ENCODE measurements at places on chromosomes 2 and 18.

DNA sequence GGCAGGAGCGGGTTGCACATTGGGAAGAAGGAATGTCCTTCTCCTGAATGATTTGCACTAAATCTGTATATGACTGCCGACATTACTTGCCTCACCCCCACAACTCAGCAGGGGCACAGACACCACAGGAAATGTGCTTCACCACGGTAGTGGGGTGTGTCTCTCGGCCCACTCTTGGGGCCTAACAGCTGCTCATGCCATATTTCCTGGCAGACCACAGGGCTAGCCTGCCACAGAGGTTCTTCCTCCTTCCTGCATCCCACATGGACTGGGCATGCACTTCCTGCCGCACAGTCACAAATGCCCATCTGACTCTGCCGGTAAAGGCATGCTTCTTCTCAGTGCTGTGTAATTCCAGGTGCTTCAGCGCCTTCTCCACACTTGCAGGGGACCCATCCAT, 10.3 kb upstream of the PAPOLG start:
- DNase-seq: no peak

- DNase-seq: no peak
Measured at GRCh38 chr2:98060277-98060676, 26.7 kb upstream of the VWA3B start.

DNA sequence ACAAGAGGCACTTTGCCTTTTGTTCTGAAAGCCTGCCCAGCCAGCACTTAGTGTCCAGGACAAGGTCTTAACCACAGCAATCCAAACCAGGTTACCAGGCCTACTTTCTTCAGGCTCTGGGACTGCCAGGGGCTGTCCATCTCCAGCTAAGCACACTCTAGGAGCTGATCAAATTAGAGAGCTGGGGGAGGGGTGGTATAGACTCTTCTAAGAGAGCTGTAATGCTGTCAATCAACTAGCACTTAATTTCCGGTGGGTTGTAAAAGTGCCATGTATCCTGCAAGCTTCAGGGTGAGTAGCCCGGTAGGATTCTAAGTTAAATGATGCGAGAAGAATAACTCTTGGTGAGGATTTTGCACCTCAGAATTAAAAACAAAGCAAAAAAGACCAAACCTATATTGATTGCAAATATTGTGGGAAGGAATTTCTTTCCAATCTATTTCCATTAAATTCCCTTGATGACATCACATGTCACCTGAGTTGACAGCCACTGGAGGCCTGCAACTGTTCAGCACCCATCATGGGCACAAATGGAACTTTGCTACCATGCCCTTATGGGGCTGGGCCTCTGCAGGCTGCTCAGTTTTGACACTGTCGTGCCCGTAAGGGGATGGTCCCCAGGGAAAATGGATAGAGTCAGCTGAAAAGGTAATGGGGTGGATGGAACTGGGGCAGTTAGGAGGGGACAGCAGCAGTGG, 8.7 kb upstream of the COX7A2L start:
- no peak for DNase-seq

- no peak for DNase-seq
Measured at GRCh38 chr2:174608866-174609214, 11.2 kb upstream of the WIPF1 start.

DNA sequence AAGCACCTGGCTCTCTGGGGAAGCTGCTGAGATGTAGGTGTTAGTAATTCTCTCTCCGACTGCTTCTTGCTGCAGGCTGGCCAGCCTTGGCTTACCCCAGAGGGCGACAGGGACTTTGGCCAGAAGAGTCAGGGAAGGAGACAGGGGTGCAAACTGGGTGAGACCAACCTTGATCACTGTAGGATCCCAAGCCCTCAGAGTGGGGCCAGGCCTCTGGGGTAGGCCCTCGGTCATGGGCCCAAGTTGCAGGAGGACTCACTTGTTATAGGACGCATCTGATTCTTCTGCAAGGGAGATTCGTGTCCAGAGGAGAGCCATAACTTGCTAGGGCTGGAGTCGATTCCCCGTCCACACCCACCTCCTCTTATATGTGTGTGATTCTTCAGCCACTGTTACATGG, 111.7 kb upstream of the SIX3 start:
- no peak for DNase-seq

GRCh38 chr2:19802086-19802841, 99.5 kb downstream of the TTC32 start:
- no peak for DNase-seq

GRCh38 chr18:3867864-3868311, 417.9 kb downstream of the TGIF1 start:
- DNase-seq: no peak

- peak; percentile 41 for DNase-seq
Measured at GRCh38 chr2:108449410-108450130, 564 bp downstream of the GCC2 start.

DNA sequence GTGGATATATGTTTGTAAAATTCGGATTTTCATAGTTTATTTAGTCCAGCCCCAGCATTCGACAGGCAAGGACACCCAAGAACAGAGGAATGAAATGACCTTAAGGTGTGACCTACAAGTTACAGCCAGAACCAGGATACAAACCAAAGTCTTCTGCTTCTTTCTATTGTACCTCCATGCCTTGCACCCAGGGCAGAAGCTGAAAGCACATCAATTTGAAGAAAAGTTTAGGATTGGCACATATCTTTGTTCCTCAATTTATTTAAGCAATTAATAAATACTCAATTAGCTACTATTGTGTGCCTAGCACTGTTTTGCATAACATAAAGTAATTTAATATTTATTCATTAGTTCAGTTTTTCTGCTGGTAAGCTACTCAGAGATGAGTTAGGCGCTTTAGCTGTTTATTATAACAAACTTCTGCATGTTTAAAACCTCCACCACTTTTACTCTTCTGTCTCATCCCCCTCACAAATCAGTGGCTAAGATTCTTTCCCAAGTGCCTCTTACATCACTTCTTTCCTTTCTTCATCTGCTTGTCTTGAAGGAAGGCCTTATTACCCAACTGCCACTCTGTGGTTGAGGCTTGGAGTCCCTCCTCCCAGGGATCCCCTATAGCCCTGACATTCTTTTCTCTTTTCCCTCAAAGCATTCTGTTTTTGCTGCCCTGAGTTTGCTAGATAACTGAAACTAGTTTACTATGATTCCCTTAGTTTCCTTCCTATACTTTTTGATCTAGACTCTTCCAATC, 37.1 kb upstream of the DARS1 start:
- no peak for DNase-seq

- no peak for DNase-seq
Measured at GRCh38 chr2:22279541-22279940, 1105.4 kb upstream of the KLHL29 start.

GRCh38 chr2:211401328-211401727, 844.9 kb downstream of the CPS1 start:
- DNase-seq: no peak

GRCh38 chr2:224882291-224883171, 159.7 kb downstream of the DOCK10 start:
- no peak for DNase-seq

DNA sequence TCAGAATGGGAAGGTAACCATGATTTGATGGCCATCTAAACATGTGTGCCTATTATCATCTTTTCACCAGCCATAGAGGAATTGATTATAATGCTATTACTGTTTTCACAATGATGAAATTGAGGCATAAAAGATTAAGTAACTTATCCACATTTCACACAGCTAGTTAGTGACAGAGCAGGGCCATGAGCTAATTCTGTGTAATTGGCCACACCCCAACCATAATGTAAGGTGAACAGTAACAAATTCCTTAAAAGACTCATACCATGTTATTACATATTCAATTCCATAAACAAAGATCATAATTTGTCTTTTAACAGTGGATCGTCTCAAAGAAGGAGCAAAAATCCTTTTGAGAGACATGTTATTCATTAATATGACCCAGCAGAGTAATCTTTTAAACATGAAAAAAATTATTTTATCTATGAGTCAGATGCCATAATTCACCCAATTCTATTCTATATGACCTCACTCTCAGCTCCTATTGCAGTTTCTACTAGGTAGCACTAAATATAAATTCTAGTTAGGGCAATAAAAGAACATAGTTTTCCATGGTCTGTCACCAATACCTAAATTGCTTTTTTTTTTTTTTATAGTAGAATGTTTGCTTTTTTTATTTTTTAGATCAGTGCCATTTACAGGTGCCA, 475.8 kb upstream of the SLC39A10 start:
- DNase-seq: no peak

GRCh38 chr18:74407888-74408287, 49.2 kb downstream of the DIPK1C start:
- no peak for DNase-seq

DNA sequence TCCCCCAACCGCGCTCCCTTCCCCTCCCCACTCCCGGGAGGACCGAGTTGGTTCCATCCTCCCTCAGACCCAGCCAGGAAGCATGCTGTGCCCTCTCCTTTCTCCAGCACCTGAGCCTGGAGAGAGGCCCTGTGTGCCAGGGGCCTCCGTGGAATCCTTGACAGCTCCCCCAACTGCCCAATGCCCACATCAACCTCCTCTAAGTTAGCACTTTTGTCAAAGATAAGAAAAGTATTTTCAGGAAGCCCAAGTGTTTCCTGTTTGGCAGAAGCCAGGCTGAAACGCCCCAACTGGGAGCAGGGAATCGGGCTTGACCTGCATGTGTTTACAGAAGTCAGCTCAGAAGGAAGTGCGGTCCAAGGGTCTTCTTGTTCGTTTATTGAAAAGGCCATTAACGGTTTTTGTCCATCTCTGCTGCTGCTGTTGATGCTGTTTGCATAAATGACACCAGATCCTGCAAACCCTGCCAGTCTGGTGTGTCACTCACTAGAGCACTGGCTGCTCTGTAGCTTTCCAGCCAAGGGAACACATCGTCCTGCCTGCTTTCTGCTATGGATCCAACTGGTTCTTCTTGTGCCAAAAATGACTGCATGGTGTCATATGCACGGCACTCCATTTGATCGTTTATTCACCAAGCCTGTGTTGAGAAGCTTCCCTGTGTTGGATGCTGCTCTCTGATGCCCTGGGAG, 35.4 kb upstream of the COL6A3 start:
- no peak for DNase-seq

DNA sequence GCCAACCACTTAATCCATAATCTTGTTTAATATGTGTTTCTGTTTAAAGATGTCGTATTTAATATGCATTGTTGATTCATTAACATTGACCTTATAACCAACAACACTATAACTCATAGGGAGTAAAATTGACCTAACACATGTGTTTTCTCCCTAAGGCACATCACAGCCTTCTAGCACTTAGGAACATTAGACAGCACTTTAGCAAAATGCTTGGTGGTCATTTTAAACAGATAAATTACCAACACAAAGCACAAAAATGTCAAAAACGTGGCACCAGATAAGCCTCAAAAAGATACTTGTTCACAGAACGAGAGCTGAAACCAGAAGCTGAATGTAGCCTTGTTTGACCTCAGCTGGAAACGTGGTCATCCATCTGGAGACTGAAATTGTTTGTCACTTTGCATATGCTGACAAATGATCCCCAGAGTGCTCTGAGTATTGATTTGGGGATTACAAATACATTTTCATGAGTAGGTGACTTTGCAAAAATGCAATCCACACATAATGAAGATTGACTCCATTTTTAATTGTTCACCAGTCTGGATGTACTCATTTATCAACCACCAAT, 139.2 kb downstream of the CCDC102B start:
- no peak for DNase-seq

- no peak for DNase-seq
Measured at GRCh38 chr2:37653805-37654378, 17.6 kb downstream of the CDC42EP3 start.

- no peak for DNase-seq
Measured at GRCh38 chr2:1413156-1413710, at the start of gene TPO. Gene TPO, plus strand, starts transcription at chr2:1413463. Its CDS starts 946 bp downstream, at chr2:1414409.

DNA sequence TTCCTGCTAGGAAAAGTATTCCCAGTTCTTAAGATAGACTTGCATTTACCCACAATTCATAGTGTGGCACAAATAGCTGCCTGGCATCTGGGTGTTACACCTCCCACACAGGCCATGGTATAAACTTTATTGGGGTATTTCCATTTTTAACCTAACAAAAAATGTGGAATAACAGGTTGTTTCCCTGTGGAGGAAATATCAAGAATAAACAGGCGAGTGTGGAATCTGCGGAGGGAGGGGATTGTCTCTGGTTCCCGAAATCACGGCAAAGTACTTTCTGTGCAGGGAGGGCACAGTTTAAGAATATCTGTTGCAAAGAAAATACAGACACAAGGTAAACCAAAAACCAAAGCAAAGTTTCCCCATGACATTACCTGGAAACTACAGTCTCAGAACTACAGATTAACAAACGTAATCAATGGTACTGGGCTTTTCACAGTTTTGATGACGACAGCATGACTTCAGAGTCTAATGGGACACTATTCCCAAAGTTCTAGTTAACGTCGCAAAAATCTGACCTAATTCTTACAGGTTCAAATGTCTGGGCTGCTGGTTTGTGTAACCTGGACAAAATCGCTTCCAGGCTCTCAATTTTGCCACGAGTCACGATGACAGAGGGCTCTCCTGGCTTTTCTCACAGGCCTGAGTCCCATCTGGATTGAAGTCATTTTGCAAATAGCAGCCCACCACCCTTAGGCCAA, 1.4 kb downstream of the STARD7 start:
- DNase-seq: peak; percentile 28

GRCh38 chr2:221115944-221116343, 456.2 kb downstream of the EPHA4 start:
- no peak for DNase-seq

- DNase-seq: no peak
Measured at GRCh38 chr18:2411381-2411960, 159.8 kb downstream of the METTL4 start.

- DNase-seq: no peak
Measured at GRCh38 chr2:186099826-186100225, 361.2 kb downstream of the FSIP2 start.

GRCh38 chr2:101516823-101517690, 42.1 kb upstream of the RFX8 start:
- no peak for DNase-seq

- DNase-seq: no peak
Measured at GRCh38 chr2:10271946-10272345, 30.8 kb upstream of the HPCAL1 start.

GRCh38 chr18:32742579-32742978, 30.2 kb downstream of the KLHL14 start:
- DNase-seq: no peak

GRCh38 chr2:165635532-165635931, 158.5 kb downstream of the GALNT3 start:
- no peak for DNase-seq

- DNase-seq: no peak
Measured at GRCh38 chr2:152479282-152479681, 144.3 kb downstream of the FMNL2 start.

DNA sequence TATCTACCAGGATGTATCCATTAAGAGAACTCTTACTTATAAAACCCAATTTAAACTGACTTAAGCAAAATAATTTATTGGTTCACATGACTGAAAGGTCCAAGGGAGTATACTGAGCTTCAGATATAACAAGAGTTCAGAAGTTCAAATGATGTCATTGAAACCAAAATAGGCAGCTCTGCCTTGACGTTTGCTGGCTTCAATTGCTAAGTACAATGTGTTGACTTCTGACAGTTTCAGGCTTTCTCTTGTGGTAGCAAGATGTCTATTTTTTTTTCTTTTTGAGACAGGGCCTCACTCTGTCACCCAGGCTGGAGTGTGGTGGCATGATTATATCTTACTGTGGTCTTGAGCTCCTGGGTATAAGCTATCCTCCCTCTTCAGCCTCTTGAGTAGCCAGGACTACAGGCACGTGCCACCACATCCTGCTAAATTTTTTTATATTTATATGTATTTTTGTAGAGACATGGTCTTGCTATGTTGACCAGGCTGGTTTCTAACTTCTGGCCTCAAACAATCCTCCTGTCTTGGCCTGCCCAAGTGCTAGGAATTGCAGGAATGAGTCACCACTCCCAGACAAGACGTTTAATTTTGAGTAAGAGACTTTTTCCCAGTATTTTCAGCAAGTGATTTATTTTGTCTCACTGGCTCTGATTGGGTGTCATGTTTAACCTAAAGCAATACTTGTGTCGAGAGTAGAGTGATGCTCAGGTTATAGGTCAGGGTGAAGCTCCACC, 184.8 kb downstream of the NR4A2 start:
- DNase-seq: peak; percentile 1
